ENCODE measurements at places on chromosomes 12 and 14.

DNA sequence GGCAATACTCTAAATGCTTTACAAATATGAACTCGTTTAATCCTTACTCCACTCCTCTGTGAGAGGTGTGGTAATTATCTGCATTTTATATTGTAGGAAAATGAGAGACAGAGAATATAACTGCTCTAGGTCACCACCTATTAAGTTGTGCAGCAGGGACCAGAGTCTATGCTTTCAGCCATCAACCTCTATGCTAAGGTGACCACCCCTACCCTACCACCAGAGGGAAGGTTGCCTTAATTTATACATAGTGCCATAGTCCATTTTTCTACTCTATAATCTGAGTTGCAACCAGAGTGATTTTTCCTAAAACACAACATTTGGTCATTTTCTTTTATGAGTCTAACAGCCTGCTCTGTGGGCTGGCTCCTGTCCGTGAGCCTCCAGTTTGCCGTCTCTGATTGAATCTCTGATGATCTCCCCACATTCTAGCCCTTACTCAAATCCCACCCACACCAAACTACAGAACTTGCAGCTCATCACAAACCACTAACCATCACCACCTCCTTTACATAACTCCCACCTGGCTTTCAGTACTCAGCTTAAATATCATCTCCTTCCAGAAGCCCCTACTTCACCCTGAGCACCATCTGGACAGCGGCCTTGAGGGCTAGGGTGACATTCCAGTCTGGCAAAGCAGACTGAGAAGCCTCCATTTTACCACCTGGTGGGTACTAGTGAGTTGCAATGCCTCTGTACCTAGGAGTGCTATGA, 126.6 kb downstream of the PPM1H start:
- no peak for DNase-seq

- DNase-seq: no peak
These were observed 9.2 kb upstream of the GOLGA3 start for GRCh38 chr12:132837693-132838409.

GRCh38 chr12:64890873-64891468, 66.5 kb downstream of the TBC1D30 start:
- DNase-seq: no peak

- no peak for DNase-seq
These were observed 190.5 kb downstream of the DACT1 start for GRCh38 chr14:58828298-58828697.

- DNase-seq: no peak
These were observed 117.3 kb upstream of the OVCH1 start for GRCh38 chr12:29614694-29615325.

GRCh38 chr12:30395190-30395589, 300.5 kb downstream of the IPO8 start:
- DNase-seq: no peak

GRCh38 chr12:90589956-90590355, 365.0 kb downstream of the CCER1 start:
- no peak for DNase-seq

- DNase-seq: no peak
These were observed 11.5 kb downstream of the ASPG start for GRCh38 chr14:104096751-104097700.

DNA sequence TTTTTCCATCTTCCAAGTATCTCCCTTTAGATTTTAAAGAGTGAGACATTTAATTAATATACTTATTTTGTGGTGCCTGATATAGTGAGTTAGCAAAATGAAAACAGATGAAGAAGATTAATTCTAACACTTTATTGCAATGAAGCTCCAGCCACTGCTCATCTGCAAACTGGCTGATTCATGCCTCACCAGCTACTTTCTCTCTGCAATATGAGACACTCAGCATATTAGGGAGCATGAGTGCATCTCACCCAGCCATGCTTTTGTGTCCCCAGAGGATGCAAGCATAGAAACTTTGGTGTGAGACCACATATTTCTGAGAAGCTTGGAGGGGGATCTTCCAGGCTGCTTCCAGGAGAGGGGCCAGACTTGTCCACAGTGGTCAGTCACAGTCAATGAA, 148.6 kb downstream of the BMP4 start:
- DNase-seq: no peak

DNA sequence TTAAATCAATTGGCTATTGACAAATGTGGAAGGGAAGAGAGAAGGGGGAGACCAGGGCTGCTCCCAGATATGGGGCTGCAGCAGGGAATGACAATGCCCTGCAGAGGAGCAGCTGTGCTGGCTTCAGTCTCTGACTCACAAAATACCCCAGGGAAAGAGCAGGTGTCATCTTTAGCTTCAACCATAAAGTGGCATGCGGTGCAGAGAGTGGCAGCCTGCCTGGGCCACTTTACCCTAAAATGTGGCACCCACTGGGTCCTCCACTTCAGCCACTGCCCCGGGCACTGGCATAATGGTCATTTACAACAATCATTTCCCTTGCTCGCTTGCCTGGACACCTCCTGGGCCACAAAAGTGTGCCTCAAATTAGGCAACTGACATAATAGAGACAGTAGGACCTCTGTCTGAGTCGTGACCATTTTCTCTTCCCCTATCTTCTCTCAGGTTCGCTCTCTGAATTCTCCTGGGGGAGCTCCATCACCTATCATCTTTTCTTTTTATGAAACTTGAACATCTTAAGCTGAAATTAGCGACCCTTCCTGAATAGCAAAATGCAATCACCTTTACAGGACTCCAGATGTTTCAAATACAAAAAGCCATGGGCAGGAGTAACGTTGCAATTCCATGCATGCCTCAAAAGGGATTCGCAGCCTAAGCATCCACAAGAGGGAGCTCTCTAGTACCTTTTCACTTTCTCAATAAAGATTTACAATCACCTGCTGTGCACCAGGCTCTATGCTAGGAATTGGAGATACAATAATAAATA, 179.9 kb upstream of the ATF7IP start:
- DNase-seq: no peak

GRCh38 chr12:119479121-119479561, 114.4 kb upstream of the TMEM233 start:
- DNase-seq: no peak

- DNase-seq: no peak
These were observed 13.7 kb upstream of the ITGA5 start for GRCh38 chr12:54432815-54433164.

- no peak for DNase-seq
These were observed 26.3 kb downstream of the NKX2-1 start for GRCh38 chr14:36493761-36494160.

- no peak for DNase-seq
These were observed 45.5 kb upstream of the FUT8 start for GRCh38 chr14:65366802-65367565.

DNA sequence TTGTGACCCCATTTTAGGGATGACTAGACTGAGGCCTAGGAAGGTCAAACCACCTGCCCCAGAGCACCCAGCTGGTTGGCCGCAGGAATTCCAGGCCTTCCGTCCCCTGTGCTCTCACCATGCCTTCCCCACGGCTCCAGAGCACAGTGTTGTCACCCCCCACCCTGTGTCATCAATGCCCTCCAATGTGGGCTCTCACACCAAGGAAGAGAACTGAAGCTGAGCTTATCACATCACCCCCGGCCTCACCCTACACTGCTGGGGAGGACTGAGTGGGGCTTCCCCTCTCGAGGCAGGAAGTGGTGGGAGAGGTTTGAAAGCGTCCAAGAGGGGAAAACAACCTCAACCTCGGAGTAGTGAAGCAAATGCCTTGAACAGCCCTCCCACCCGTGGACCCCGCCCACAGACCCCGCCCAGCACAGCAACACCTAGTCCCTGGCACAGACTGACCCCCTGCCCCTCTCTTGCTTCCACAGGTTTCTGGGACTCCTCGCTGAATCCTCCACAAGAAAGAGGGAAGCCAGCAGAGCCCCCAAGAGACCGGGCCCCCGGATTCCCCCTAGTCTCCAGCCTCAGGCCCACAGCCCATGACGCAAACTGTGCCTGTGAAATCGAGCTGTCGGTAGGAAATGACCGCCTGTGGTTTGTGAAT, 97.2 kb downstream of the LGMN start:
- DNase-seq: peak; percentile 84

GRCh38 chr14:49703965-49704364, 11.0 kb downstream of the KLHDC1 start:
- no peak for DNase-seq

GRCh38 chr12:87667378-87667777, 361.8 kb downstream of the C12orf50 start:
- DNase-seq: no peak

- DNase-seq: no peak
These were observed 87.7 kb upstream of the FOXG1 start for GRCh38 chr14:28678887-28679286.

DNA sequence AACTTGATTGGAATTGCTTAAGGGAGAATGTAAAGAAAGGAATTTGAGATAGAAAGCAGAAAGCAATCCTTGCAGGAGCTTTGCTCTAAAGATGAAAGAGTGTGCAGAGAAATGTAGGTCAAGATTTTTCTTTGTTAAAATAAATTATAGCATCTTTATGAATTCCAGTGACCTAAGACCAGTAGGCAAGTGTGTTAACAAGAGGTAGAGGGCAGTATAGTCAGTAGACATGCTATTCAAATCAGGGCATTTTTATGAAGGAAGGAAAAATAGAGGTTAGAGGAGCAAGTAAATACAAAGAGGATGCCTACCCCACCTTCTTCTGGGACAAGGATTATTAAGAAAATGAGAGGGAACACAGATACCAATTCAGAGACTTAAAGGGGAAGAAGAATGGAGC, 148.5 kb downstream of the PLCZ1 start:
- no peak for DNase-seq

GRCh38 chr12:96520767-96521166, 31.4 kb downstream of the CFAP54 start:
- DNase-seq: no peak

DNA sequence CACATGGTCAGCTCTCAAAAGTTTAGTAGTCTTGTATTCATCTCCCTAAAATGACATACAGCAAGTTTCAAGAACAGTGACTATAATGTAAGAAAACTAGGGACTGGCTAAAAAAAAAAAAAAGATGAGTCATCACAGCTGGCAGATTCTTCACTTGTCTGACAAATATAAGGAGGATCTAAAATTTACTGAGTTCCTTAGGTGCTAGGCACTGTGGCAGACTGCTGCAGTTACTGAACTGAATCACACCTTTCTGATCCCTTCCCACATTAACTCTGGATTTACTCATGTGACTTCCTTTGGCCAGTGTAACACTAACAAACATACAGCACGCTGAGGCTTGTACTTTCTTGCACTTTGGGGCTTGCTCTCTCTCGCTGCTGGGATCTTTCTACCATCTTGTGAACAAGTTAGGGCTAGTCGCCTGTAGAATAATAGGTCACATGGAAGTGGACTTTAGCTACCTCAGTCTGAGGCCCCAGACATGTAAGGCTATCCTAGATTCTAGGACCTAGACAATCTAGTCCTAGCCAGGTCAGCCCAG, 32.1 kb downstream of the BAZ1A start:
- no peak for DNase-seq

GRCh38 chr12:5898874-5899273, 46.2 kb downstream of the ANO2 start:
- DNase-seq: no peak

DNA sequence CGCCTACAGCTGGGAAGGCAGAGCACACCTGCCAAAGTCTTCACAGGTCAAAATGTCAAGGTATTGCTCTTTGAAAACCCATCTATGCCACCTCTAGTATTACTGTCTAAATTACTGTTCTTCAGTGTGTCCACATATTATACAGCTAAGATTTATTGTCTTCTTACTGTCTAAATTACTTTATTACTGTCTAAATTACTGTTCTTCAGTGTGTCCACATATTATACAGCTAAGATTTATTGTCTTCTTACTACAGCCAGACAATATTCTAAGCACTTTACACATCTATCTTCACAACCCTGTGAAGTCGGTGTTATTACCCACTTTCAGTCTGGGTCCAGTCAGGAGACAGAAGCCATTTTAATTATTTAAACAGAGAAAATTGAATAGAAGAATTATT, 173.9 kb downstream of the MYRFL start:
- DNase-seq: no peak

GRCh38 chr14:73047808-73048207, 10.5 kb upstream of the RBM25 start:
- no peak for DNase-seq
